ENCODE measurements at places on chromosomes 5 and 9.

GRCh38 chr5:73858776-73859175 is 232.8 kb downstream of the ARHGEF28 start:
- DNase-seq = no peak

DNA sequence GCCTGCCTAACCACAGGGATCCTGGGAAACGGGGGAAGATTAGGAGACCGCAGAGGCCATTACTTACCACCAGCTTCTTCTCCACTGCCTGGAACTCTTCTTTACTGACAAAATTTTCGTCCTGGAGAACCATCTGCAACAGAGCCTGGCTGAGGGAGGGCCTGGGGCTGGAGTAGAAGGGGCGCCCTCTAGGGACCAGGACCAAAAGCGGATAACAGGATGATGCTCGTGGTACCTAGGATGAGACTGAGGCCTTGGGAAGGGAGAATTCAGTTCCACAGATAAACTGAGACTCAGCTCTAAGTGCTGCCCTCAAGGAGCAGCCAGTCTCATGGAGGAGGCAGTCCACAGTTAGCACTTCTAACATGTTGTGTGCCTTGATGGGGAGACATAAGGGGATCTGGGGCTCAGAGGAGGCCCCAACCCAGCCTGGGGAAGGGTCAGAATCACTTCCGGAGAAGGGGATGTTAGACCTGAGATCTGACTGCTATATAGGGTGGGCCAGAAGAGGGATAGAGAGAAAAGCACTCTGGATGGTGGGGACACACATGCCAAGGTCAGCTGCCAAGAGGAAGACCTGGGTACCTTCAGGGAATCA is 1.2 kb downstream of the SPATA24 start:
- no peak for DNase-seq

DNA sequence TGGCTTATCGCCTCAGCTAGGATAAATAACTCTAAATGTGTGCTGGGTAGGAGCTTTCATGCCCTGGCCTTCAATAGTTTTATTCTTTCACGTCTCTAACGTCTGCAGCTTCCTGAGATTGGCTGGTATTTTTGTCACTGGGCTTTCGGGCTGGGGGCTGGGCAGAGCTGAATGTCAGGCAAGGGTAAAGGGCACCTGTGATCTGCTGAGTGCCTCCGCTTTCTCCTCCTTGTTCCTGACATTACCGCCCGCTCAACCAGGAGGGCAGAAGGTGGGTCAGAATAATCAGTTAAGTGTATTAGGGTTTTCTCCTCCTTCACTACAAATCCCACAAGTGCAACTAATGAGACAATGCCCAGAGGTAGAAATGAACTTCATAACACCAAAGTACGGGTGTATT is 216.6 kb downstream of the TSSK1B start:
- DNase-seq = no peak

DNA sequence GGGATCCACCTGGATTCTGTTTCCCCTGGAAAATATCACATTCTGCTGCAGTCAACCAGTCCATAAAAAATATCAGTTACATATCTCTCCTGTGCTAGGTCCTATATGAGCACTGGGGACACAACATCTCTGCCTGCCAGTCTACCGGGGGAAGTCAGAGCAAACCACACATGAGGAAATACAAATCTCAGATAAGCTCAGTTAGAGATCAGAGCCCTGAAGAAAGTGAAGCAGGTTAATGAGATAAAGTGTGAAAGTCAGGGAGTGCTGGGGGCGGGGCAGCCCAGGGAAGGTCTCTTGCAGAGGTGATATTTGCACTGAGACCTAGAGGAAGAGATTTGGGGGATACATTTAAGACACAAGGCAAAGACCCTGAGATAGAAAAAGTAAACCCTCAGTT is 67.8 kb upstream of the SLC1A1 start:
- DNase-seq = peak; percentile 19

DNA sequence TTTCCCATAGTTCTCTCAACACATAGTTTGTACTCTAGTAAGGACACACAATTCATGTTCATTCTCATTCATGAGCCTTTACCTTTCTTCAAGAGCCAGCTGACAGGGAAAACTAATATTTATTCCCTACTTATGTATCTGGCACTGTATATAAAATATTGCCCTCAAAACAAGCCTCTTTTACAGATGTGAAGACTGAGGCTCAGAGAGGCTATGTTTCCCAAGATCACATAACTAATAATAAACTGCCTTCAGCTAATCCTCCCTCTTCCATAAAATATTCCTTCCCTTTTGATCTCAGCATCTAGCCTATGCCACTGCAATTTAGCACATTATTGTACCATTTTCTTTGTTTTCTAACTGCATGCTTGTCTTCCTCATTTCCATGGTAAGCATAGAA is 18.2 kb downstream of the ALDOB start:
- no peak for DNase-seq

DNA sequence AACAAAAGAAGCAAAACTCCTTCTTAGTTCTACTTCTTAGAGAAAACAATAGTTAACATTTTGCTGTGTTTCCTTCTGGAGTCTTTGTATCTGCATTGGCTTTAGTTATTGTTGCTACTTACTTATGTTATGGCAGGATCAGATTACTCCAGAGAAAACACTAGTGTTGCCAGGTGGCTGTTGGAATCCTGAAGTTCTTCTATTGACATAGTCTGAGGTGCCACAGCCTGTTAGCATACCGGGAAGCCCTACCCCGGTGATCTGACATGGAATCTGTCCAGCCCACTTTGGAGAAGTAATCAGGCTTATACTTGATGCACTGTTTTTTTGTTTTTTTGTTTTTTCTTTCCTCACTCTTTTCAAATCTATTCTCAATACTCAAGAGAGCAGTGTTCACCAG is 68.5 kb upstream of the CEP78 start:
- no peak for DNase-seq

- DNase-seq = no peak
Measured at GRCh38 chr5:6338135-6338534, 40.2 kb downstream of the MED10 start.

DNA sequence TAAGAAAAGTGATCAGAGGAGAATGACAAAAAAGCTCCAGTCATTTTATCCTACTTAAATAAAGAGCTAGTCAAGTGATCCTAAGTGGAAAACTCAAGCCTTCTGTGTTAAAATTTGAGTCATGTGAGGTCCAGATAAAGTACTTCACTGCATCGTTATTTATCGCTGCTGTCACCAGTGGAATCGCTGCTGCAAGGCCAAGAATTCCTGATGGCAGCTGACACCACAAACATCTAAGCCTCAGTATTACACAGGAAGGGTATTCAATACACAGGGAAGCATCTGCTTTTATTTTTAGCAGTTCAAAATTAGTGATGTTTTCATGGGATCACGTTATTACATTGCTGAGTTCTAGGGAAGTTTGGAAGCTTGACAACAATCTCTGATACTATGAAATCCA is 190.3 kb downstream of the GOLPH3 start:
- no peak for DNase-seq

DNA sequence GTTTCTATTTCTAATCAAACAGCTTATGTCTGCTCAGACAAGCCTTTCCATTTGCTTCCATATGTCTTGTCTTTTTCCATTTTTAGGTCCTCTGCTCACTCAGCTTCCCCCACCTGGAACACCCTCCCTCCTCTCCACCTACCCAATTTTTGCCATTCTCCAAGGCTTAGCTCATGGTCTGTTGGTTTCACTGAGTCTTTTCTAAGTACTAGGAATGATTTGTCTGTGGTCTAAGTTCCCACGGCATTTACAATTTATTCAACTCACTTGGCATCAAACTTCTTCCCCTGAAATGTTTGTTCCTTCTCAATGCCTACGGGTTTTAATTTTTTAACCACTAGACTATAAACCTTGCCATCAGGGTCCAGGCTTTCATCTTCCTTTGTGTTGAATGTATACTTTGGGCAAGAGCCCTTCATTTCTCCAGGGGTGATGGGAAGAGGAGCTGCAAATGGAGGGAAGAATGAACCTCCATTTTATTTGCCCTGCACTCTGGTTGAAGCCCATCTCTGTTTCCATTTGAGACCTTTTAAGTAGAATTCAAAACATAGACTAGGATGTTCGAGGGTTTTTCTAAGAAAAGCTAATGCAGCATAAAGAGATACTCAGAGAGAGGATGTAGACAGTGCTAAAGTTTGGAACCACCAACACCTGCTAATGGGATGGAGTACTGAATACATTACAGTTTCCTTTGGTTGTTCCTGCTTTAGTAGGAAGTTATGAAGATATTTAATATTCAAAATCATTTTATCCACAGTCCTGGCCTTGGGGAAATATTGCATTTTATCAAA is 104.0 kb downstream of the PTTG1 start:
- no peak for DNase-seq

GRCh38 chr9:111910428-111910827 is 13.8 kb downstream of the UGCG start:
- no peak for DNase-seq

GRCh38 chr9:12972608-12973589 is 198.1 kb downstream of the LURAP1L start:
- DNase-seq = no peak

GRCh38 chr9:15735083-15735857 is 182.4 kb downstream of the CCDC171 start:
- no peak for DNase-seq

- DNase-seq = no peak
Measured at GRCh38 chr5:161034451-161034850, 182.4 kb upstream of the ATP10B start.

GRCh38 chr5:127290946-127291693 is 524 bp downstream of the MEGF10 start:
- no peak for DNase-seq

DNA sequence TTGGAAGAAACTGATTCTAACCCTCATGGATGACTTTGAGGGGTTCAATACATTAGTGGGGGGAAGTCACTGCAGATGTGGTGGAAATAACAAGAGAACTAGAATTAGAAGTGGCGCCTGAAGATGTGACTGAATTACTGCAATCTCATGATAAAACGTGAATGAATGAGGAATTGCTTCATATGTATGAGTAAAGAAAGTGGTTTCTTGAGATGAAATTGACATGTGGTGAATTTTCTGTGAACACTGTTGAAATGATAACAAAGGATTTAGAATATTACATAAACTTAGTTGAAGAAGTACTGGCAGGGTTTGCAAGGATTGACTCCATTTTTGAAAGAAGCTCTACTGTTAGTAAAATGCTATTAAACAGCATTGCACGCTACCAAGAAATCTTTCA is 113.0 kb downstream of the UGCG start:
- no peak for DNase-seq

DNA sequence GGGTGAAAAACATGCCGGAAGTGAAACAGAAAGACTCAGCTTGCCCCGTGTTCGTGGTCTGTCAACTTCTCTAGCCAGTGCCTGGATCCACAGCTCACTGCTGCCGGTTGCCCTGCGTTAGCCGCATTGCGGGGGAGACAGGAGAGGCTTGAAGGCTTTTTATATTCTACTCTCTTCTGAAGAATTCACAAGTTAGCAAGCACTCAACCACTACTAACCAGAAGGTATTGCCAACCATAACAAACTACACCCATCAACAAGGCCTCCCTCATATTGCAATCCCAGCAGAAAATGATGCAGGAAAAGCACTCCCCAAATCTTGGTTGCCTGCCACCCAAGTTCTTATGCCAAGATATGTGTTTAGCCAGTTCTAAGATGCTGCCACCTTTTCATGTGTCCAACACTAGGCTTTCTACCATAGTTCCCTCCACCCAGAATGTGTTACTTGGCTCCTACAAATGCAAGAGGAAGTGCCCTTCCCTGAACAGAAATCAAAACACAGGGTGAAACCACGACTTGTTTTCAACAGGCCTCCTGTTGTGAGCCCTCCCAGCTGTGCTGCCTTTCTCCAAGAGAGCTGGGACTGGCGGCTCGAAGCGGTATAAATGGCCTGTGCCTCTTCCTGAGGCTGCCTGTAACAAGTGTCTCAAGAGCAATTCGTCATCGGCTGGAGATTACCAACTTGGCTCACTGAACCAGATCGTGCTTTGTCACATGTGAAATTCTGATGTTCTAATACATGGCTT is 129.0 kb downstream of the SNX18 start:
- peak; percentile 48 for DNase-seq

- no peak for DNase-seq
Measured at GRCh38 chr5:156543348-156544145, 216.6 kb downstream of the SGCD start.

DNA sequence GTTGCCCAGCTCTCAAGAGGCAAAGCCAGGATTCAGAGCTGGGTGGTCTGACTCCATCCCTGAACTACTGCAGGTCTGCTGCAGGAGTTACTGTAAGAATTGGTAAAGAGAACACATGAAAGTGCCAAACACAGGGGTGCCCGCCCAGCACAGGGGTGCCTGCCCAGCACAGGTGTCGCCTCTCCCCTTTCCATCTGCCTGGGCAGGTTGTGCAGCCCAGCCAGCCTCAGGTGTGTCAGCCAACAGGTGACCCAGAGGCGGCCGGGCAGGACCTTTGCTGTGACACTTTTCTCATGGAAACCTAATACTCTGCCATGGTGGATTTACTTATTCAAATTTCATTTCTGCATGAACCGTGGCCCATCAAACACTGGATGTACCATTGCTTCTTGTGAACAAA is 289.7 kb upstream of the IRX4 start:
- DNase-seq = no peak

- no peak for DNase-seq
Measured at GRCh38 chr9:121949766-121950165, 143.3 kb downstream of the TTLL11 start.

DNA sequence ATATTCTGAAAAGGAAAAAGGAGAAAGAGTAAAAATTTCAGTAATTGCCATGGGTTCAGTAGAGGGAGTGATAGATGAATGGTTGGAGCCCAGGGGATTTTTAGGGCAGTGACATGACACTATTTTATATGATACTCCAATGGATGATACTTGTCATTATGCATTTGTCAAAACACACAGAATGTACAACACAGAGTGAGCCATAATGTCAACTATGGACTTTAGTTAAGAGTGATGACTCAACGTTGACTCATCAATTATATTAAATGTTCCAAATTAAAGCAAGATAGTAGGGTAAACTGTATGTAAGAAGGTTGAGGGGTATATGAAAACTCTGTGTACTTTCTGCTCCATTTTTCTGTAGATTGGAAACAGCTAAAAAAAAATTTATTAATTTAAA is 586.4 kb downstream of the TAF11L14 start:
- no peak for DNase-seq

- no peak for DNase-seq
Measured at GRCh38 chr5:65553941-65554340, 9.0 kb downstream of the CENPK start.

GRCh38 chr9:92100237-92100911 is 14.8 kb downstream of the SPTLC1 start:
- DNase-seq = no peak

DNA sequence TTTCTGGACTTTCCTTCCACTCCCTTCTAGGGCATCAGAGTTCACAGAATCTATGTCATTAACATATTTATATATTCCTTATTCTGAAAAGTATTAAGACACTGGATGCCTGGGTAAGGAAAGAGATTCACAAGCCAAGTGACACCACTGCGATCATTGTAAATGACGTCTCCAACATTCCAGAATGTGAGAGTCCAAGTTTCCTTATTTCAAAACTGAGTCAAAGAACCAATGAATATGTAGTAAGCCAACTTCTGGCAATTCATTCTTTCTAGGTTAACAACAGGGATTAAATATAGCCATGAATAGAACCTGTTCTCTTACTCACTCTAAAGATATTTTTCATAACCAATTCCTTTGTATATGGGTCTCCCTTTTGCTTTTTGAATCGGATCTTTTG is 18.1 kb downstream of the RAI14 start:
- no peak for DNase-seq

GRCh38 chr5:30112867-30113266 is 1080.6 kb upstream of the CDH6 start:
- no peak for DNase-seq

- DNase-seq = peak; percentile 57
Measured at GRCh38 chr5:75059912-75060545, 7.7 kb upstream of the GCNT4 start.

- DNase-seq = no peak
Measured at GRCh38 chr5:173963867-173964441, 25.0 kb upstream of the C5orf47 start.

All from CD8-positive, alpha-beta memory T cell (primary cell).